CD4-positive, alpha-beta T cell treated with Interleukin-6 at 100 ng/mL for 8 hours (primary cell): ENCODE measurements at places on chromosomes 7 and 10.
A peak's percentile ranks its signal among the peaks of the same experiment; 100 is the strongest.

- DNase-seq: no peak
Measured at GRCh38 chr7:157375410-157375809, 38.6 kb downstream of the DNAJB6 start.

GRCh38 chr10:35592441-35592840 is 12.7 kb upstream of the GJD4 start:
- no peak for DNase-seq

DNA sequence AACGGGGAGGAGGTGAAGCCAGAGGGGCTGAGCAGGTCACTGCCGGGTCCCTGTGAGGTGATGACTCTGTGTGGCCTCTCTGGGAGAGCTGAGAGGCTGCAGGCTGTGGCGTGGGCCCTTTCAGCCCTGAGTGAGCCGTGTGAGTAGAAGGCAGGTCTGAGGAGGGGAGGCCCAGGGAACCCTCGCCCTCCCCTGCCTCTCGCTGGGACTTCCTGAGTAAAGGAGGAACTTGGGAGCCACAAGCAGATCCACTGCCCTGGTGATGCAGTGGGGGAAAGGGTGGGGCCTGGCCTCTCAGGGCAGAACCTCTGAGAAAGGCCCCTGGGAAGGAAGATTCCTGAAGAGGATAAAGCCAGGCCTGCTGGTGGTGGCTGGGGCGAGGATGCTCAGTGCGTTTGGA is 22.8 kb downstream of the EEPD1 start:
- no peak for DNase-seq

DNA sequence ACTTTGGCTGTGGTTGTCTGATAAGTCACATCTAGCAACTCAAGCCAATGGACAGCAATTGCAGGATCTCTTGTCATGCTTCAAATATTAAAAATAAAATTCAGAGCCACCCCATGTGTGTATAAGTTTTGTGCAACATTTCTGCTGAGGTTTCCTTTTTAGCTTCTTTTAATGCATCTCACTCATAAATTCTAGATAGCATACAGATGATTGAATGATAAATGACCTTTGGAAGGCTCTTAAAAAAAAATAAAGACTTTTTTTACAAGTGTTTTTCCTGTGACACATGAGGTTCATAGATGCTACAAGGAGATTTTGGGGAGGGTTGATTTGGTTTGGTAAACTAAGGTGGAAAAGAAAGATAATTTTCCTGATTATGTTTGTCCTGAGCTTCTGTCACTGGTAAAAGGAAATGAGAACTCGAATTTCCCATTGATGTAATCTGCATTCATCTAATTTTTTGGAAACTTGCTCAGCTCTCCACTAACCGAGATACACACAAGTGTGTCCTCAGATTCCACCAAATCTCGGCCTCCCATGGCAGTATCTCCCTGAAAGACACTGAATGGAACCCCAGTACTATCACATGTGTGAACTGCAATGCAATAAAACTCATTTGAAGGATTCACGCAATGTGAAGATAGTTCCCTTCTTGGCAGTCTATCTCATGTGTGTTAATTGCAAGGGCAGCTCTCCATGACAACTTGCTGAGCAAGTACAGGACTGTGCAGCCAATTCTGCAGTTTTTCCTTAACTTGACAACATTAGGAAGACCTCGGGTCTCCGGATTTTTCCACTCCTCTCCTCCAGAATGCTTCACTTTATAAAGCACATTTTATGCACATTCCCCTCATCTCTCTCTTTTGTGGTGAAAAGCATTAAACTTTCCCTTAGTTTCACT is 185.4 kb upstream of the PFKP start:
- DNase-seq: no peak

DNA sequence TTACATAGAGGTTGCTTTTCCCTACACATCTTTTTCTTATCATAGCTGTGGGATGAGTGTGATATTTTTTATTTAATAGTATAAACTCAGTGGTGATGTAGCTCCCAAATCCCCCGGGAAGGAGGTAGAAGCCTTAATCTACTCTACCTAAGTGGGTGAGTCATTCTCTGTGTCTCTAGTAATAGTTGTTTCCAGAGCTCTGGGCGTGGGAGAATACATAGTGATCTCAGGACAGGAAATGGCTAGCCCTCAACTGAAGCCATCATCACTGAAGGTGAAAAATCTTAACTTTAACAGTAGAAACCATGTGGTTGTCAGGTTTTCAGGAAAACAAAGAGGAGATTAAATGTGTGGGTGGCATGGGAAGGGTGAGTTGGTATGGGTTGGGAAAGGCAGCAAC is 278.4 kb downstream of the ANKRD30A start:
- DNase-seq: no peak

DNA sequence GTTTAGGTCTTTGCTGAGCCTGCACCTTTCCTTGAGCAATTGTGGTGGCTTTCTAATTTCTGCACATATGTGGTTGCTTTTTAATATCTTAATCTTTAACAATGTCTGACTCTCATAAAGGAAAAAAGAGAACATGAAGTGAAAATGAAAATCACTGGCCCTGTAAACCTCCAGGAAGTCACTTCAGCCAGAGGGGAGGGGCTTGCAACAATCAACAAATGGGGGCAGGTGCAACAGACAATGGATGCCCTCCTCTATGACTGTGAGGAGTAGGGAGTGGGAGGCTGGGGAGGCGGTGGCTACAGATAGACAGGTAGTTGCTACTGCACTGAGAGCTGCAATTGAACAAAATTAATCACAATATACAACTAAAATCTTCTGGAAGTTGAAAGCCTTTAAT is 1377.4 kb downstream of the XPNPEP1 start:
- DNase-seq: no peak

DNA sequence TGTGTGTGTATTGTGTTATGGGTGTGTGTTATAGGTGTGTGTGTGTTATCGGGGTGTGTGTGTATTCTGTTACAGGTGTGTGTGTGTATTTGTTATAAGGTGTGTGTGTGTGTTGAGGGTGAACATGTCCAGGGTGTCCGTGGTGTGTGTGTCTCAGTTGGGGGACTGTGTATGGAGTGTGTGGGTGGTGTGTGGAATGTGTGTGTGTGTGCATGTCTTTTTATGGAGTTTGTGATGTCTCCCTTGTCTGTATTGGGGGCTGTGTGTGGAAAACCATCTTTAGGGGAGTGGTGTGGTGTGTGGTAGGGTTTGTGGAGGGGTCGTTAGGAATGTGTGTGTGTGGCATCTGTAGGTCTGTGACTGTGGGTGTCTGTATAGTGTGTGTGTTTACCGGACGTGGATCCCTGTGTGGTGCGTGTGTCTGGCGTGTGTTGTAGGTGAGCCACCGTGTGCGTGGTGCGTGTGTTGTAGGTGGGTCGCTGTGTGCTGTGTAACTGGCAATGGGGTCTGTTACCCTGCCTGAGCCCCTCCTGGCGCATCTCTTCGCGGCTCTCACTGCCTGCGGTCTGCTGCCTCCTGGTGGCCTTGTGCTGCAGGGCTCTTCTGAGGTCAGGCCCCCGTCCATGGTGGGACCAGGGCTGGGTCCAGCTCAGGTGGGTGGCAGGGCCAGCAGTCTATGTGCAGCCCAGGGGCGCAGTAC is 61.7 kb downstream of the PALD1 start:
- DNase-seq: no peak

GRCh38 chr7:80088705-80089104 is 45.9 kb upstream of the GNAI1 start:
- no peak for DNase-seq

DNA sequence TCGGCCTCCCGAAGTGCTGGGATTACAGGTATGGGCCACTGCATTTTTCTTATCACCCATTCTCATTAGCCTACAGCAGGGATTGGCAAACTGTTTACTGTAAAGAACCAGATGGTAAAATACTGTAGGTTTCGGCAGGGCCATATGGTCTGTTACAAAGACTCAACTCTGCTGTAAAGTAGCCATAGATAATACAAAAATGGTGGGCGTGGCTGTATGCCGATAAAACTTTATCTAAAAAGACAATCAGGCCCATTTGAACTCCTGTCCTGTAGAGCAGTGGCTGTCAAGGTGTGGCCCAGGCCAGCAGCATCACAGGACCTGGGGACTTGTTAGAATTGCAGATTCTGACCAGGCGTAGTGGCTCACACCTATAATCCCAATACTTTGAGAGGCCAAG is 134.3 kb downstream of the CUX1 start:
- no peak for DNase-seq

DNA sequence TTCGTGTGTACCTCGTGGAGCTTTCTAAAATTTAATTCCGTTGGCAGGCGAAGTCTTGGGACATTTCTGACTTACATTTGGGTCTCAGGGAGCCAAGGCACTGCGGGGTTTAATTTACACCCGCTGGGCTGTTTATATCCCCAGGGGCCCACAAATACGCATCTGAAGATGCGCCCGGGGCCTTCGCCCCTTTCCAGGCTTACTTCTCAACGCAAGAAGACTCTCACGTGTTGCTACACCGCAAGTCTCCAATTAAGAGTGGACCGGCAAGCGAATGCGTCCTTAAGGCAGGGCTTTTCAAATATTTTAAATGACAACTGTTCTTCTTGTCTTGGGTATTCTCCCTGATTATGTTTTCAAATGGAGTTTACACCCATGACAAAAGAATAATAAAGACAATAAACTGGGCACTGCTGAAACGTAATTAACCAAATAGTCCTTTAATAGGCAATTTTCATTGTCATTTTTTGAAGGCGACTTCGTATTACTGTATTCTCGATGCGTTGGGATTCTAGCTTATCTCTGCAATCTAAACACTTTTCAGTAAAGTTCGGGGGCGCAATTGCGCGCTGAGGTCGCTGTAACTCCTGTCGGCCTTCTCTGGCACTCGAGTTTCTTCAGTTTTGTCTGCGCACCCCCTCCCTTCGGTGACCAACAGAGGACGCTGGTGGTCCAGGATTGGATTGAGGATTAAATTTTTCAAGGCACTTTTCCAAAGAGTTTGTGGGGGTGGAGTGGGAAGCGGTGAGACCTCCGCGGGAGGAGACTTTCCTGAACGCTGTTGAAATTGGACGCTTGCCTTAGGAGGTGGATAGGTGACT is 837 bp upstream of the IGFBP3 start:
- DNase-seq: no peak

GRCh38 chr10:119333146-119333792 is 125.9 kb downstream of the GRK5 start:
- DNase-seq: peak; percentile 45

DNA sequence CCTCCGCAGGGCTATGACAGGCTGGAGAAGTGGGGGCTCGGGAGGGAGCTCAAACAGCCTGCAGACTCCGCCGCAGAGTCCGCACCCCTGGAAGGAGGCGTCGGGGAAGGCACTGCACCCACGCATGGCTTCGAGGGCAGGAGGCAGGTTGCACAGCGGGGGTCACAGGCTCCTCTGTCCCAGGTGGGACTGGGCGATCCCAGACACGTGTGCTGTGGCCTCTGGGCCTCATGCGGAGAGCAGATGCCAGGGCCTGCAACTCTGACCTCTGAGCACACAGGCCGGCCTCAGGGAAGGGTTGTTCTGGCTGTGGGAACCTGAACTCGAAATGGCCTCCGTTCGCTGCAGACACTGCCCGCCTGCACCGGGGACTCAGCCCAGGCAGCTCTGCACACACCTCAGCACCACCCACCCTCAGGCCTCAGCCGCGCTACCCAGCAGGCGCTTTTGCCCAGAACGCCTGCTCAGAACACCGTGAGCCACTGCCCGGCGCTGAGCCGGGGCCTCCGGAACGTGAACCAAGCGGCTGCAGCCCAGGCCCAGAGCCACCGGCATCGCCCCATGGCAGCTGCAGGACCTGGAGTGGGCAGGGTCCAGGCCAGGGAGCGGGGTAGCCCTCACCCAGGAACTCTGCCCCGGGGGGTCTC is 71.8 kb upstream of the ADGRA1 start:
- DNase-seq: no peak

DNA sequence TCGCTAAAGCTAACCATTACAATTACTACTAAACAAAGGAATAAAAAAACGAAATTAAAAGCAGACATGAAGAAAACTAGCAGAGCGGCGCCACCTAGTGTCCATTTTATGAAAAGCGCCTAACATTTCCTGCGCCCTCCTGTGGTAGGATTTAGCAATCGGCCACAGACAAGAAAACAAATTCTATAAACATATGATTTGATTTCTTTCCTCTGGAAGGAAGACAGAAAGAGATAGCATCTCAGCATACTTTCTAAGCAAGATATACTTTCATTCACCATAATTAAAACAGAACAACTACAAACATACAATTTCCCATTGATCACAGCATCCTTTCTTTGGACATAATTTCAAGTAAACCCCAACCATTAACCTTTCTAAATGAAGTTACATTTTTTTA is 337.7 kb upstream of the NPVF start:
- DNase-seq: peak; percentile 63

GRCh38 chr10:50286517-50286916 is 35.2 kb upstream of the ASAH2 start:
- DNase-seq: no peak

- no peak for DNase-seq
Measured at GRCh38 chr10:123270221-123270620, 116.0 kb downstream of the BUB3 start.

DNA sequence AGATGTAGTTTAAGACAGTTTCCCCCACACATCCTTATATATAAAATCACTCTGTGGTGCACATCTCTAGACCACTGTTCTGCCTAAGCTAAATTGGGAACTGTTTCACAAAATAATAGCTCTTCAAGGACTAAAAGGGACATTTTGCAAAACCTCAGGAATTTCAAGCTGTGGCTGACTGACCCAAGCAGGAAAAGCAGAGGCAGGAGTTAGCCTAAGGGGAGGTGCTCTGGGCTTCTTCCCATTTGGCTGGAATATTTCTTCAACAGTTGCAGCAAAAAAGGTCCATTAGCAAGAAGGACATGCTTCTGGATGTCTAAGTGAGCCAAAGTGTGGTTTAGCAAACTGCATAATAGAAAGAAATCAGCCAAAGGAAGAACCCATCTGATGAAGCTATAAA is 551.2 kb upstream of the ANKRD30A start:
- no peak for DNase-seq

DNA sequence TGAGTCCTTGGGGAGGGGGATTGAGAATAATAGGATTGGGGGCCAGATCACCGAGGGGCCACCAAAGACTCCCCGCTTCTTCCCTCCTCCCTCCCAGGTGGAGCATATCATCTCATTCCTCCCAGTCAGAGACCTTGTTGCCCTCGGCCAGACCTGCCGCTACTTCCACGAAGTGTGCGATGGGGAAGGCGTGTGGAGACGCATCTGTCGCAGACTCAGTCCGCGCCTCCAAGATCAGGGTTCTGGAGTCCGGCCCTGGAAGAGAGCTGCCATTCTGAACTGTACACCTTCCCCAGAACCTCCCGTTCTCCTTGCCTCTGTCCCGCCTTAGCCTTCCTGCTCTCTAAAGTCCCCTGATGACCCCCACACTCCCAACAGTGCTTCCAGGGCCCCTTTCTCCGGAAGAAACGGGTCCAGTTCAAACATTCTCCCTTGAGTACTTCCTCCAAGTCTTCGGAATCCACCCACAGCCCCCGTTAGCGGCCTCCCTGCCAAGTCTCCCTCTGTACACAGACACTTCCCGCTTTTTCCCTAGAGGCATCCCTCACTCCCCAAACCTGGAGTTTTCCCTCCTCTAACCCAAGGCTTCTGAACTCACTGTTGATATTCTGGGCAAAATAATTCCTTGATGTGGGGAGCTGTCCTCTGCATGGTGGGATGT is 4.1 kb downstream of the FBXO24 start:
- DNase-seq: no peak

DNA sequence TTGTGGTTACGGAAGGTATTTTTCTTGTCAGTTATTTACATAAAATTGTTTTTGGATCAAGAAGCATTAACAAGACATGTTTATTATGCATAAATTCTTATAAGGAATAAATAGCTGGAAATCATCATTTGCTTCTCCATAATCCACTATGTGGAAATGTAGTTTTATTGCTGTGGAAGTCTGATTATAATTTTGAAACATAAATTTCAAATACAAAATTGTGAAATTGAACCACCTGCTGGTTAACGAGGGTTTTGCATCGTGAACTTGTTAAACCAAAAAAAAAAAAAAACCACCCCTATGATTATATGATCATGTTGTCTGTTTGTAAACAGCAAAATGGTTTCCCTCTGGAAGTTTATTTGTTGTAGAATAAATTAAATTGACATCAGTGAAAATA is 25.9 kb downstream of the ABRAXAS2 start:
- DNase-seq: no peak
